Osteocyte (in vitro differentiated cells): ENCODE measurements at places on chromosomes 11 and 22. TPM values are rescaled to one million over a fixed set of nuclear protein-coding genes. Genes with fewer than 3 reads are reported as not detected.

GRCh38 chr11:122920579-122920978 lies 38.0 kb downstream of the JHY start:
- H3K36me3 ChIP-seq, result peaks cover 3% of the 10 kb centered on the region
- no peak overlapping the region for H3K27ac ChIP-seq
- no peaks in the 10 kb centered on the region for H3K4me1 ChIP-seq
- DNase-seq, result no peak
- H3K4me3 ChIP-seq, result no peak overlapping the region

GRCh38 chr11:12598330-12599256 lies 75.6 kb upstream of the TEAD1 start:
- no peaks in the 10 kb centered on the region for H3K27me3 ChIP-seq
- H3K27ac ChIP-seq, result no peak overlapping the region
- DNase-seq, result no peak
- H3K36me3 ChIP-seq, result no peaks in the 10 kb centered on the region
- H3K4me3 ChIP-seq, result no peak overlapping the region
- H3K4me1 ChIP-seq, result peaks cover 10% of the 10 kb centered on the region

Gene MMP12
- not detected in 2 replicates for total RNA-seq

DNA sequence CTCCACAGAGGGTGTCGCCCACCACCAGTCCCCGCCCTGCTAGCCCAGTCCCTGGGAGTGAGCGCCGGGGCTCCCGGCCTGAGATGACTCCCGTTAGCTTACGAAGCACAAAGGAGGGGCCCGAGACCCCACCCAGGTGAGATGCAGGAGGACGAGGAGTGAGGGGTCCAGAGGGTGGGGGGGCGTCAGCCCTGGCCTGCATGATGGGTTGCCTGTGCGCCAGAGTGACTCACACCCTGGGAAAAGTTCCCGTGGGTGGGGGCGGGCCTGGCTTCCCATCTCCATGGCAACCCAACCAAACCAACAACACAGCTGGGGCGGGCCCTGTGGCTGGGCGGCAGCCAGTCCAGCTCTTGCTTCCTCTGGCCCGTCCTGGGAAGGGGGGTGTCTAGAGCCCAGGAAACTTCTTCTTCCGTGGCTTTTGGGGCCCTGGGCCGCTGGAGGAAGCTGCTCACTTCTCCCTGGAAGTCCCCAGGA lies 4.5 kb downstream of the GAS2L1 start:
- no peaks in the 10 kb centered on the region for H3K36me3 ChIP-seq
- H3K4me1 ChIP-seq, result peaks cover 44% of the 10 kb centered on the region
- peaks cover 13% of the 10 kb centered on the region for H3K27me3 ChIP-seq
- DNase-seq, result peak; percentile 99
- peak overlapping the region; percentile 97 for H3K27ac ChIP-seq
- no peak overlapping the region for H3K4me3 ChIP-seq
